ENCODE measurements at places on chromosomes 3 and 15.

GRCh38 chr3:42581400-42581708 lies 413 bp downstream of the SEC22C start:
- DNase-seq, result no peak

DNA sequence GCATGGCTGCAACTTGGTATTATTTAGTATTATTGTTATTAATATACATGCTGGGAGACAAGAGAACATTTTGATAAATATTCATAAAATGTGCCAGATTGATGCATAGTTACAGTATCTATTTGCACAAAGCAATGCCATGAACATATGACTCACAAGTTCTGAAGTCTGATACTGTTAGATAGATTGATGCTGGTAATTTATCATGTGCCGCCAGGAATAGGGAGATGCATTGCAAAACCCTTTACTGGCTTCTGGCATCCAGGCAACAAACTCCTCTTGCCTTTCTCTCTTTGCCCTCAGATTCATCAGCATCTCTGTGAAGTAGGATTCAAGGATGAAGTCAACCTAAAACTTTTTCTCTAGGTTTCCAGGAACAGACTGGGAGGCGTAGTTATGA lies 41.0 kb upstream of the SLC25A26 start:
- peak; percentile 6 for DNase-seq

- peak; percentile 18 for DNase-seq
Observed at GRCh38 chr3:107369791-107370190, 7.4 kb upstream of the CCDC54 start.

DNA sequence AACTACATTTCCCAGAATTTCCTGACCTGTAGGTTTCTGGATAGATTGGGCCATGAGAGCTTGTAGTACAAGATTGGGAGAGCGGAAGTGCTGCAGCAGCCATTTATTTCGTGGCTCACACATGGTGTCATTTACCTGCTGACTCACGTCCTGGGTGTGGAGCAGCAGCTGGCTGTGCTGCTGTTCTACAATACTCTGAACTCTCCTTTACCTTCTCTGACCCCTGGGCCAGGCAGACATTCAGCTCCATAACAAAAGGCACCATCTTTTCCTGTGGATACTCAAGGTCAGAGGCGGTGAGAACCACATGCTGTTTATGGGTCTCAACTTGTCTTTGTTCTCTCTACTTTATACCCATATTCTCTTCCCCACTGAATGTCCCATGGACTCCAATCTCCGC lies 490.2 kb downstream of the IGSF11 start:
- no peak for DNase-seq

DNA sequence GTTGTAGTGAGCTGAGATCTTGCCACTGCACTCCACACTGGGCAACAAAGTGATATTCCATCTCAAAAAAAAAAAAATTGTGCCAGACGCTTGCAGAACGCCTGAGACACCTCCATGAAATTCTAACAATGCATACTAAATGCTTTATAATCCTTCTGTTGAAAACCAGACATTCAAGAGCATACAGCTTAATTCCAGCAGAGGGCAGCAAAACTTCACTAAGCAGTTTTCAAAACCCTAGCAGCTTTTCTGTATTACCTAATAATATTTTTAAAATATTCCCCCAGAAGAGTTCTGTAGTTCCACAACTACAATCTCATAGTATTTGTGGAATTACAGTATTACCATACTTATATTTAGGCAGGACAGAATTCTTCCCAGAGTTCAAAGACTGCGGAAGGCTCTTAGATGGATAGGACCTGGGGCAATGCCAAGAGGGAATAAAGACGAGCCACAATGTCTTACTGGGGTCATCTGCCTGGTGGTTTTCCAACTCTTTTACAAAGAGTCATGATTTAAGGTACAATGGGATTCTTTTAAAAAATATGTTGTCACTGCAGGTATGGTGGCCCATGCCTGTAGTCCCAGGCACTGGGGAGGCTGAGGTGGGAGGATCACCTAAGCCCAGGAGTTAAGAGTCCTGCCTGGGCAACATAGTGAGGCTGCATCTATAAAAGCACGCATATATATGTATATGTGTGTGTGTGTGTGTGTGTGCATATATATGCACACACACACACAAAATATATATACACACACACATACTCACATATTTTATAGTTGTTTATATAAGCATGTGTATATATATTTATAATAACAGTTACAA lies 19.6 kb upstream of the TASOR start:
- DNase-seq, result peak; percentile 49

DNA sequence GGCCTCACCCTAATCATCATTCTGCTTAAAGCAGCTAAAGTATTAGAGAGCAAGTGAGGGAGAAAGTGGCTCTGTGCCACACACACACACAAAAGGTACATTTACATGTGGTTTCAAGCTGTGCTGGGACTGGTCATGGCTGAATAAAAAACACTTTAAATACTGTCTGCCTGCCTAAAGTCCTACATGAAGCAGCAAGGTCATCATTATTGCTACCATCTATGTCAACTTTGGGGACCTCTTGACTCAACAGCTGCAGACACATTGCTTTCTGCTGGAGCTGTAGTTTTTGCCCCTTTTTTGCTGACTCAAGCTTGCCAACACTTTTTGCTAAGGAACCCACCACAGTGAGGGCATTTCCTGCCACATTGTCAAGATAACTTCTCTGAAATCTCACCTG lies 1237.9 kb downstream of the ROBO2 start:
- no peak for DNase-seq

- DNase-seq, result no peak
Observed at GRCh38 chr3:123485551-123485950, 36.7 kb upstream of the ADCY5 start.

DNA sequence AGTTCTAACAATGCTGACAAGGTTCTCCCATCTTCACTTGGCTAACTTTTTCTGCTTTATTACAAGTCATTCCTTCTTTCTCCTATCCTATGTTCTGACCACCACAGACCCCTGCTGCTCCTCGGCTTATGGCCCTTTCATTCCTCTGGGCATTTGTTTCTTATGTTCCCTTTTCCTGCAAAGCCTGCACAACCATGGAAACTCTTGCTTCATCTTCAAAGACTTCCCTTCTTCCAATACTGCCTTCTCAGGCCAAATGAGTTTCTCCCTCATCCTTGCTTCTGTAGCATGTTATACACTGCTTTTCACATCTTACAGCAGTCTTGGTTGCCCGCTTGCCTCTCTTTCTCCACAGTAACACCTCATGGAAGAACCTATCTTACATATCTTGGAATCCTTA lies 17.9 kb upstream of the ATOSA start:
- no peak for DNase-seq

DNA sequence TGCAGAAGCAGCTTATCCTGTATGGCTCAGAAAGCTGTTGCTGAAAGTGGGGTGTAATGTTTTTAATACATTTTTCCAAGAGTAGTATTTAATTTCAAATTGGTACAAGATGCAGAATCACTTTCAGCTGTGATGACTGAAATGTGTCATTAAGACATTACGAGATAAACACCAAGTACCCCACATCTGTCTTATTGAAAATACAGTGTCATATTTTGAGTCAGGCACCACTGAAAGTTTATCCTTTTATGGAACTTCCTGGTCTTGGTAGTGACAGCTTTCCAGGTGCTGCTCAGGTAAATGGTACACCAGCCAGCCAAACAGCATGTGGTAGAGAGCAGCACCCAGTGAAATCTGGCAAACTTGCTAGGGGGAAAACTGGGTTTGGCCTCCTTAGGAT lies 16.9 kb downstream of the ASTE1 start:
- DNase-seq, result no peak

DNA sequence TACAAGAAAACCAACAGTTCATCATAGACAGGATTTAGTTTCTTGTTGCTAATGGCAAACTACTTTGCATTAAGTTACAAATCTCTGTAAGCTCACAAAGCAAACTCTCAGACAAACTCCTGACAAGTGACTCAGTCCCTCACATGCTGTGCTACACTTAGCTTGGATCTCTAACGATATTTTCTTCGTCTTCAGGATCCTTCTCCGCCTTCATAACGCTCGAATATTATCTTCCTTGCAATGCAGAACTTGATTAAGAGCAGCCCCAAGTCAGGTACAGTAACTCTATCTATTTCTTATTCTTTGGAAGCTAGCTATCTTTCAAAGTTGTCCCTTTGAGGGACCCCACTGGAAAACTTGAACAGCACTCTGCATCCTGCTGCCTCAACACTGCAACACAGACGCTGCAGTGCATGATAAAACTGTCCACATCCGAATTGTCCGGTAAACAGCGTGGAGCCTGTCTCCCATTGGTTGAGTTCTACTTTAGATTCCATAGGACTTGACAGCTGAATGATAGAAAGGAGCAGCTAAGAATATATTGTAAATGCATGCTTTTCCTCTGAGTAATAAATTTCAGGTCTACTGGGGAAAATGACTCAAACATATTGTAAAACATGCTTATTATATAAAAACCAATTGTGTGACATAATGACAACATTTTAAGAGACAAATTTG lies 61.3 kb downstream of the UACA start:
- DNase-seq, result no peak

DNA sequence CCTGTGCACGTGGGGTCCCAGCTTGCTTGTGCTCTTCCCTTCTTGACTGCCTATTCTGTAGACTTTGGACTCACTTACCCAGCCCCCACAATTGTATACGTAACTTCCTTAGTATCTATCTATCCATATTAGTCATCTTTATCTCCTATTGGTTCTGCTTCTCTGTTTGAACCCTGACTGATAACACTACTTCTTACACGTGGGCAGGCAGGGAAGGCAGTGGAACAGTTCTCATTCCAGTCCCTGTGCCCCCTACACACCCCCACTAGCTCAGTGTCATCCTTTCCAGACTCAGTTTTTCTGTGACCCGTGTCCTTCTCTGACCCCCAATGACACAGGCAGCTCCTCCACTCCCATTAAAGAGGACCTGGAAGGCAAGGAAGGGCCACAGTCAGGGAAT lies 74.2 kb upstream of the FBN1 start:
- no peak for DNase-seq

GRCh38 chr15:92599394-92599970 lies 56.1 kb downstream of the FAM174B start:
- no peak for DNase-seq

GRCh38 chr3:71917545-71917944 lies 132.6 kb upstream of the PROK2 start:
- no peak for DNase-seq

DNA sequence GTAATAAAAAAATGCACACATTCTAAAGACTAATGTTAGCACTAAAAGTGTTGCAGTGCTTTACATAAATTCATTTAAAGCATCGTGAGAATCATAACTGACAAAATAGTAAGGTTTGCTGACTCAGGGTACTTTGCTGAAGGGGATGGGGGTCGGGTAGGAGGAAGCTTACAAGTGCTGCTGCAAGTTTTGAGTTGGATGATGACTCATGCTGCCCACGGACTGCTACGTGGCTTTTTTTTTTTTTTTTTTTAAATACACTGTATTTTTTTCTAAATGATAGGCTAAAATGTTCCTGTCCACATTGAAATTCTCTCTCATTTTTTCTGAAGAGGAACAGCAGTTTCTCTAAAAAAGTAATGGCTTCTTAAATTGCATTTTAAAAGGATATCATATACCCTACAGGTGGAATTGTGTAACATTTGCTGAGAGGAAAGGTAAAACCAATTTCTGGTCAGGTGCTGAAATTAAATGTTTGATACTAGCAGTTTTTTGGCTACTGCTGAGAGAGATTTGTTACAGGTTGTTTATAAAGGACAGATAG lies 2.2 kb downstream of the MAPK6 start:
- DNase-seq, result peak; percentile 95

- peak; percentile 54 for DNase-seq
Observed at GRCh38 chr3:106577241-106577640, 708.4 kb upstream of the CBLB start.
